Stimulated activated CD8-positive, alpha-beta memory T cell treated with anti-CD3 and anti-CD28 coated beads, Interleukin-4, amount 100 ng/mL, for 1 hour (primary cell): ENCODE measurements at places on chromosomes 12 and 14.

- DNase-seq: no peak
Observed at GRCh38 chr14:94823556-94824341, 53.8 kb upstream of the GSC start.

GRCh38 chr14:65622703-65623102 lies 210.2 kb downstream of the FUT8 start:
- no peak for DNase-seq

- DNase-seq: no peak
Observed at GRCh38 chr14:49615776-49616175, 4.7 kb downstream of the RPL36AL start.

DNA sequence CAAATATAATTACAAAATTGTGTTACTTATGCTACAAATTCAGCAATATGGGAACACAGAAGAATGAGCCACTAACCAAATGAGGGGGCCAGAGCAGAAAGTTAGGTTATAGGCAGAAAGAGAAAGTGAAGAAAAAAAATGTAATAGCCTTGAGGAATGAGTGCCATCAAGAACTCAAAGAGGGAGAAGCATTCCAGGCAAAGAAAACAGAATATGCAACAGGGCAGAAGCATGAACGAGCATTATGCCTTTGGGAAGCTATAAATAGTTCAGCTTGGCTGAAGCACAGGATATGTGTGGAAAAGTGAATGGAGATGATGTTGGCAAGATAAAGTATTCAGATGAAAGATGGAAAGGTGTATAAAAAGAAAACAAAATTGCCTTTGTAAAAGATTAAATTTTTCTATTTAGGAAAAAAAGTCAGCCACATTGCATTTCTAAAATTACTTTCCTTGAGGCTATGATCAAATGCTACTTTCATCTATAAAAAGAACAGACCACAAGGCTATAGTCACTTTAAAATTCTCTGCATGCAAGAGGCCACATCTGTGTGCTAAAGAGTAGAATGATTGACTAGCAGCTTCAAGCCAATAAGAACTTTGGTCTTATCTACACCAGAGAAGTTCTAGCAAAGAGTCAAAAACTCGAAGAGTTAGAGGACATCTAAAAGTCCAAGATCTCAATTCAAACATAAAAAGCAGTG lies 193.6 kb upstream of the GARIN6 start:
- DNase-seq: no peak

DNA sequence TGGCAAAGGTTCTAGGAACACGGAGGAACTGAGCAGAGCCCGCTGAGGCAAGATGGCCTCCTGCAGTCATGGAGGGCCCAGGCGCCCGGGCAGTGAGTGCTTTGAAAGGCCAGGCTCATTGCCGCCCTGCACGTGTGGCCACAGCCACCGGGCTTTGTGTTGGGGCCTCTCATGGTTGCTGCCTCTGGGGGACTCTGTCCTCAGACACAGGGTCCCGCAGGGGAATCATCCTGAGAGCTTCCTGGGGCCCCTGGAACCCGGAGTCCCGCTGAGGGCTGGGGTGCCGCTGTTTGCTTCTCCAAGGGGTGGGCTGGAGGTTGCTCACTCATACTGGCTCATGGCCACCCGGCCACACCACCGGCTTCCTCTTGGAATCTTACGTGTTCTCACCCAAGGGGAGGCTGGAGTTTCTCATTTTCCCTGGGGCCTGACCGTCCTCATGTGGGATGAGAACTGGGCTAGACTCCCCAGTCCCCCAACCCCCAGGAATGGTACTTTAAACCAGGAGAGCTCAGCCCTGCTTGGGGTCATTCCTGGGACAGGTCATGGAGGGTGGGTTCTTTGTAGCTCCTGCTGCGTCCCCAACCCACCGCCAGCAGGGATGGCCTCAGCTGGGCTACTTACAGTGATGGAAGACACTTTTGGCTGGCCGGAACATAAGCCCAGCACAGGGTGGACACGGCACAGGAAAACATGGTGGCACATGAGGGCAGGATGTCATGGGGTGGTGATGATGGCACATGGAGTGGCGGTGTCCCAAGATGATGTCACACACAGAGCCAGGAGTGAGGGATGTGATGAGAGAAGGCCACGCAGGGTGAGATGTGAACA lies 21.1 kb upstream of the LRTM2 start:
- no peak for DNase-seq

DNA sequence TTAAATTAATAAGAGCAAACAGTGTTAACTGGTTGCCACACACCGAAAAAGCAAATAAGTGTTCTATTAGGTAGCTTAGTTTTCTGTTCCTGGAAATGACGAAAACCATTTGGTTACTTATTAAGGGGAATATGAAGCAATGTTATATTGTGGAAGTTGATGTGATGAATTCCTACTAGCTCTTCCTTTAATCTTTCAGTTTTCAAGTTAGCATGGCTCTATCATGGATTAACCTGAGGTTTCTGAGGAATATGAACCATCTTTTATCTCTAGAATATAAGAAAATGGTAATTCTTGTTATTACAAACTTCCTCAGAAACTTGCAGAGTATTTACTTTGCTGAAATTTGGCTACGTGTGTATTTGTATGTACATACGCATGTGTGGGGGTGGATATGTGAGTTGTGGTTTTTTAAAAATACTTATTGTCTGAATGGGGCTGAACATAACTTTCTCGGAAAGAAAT lies 245.7 kb downstream of the KCNC2 start:
- DNase-seq: no peak

GRCh38 chr14:39276005-39276404 lies 42.3 kb downstream of the MIA2 start:
- no peak for DNase-seq

DNA sequence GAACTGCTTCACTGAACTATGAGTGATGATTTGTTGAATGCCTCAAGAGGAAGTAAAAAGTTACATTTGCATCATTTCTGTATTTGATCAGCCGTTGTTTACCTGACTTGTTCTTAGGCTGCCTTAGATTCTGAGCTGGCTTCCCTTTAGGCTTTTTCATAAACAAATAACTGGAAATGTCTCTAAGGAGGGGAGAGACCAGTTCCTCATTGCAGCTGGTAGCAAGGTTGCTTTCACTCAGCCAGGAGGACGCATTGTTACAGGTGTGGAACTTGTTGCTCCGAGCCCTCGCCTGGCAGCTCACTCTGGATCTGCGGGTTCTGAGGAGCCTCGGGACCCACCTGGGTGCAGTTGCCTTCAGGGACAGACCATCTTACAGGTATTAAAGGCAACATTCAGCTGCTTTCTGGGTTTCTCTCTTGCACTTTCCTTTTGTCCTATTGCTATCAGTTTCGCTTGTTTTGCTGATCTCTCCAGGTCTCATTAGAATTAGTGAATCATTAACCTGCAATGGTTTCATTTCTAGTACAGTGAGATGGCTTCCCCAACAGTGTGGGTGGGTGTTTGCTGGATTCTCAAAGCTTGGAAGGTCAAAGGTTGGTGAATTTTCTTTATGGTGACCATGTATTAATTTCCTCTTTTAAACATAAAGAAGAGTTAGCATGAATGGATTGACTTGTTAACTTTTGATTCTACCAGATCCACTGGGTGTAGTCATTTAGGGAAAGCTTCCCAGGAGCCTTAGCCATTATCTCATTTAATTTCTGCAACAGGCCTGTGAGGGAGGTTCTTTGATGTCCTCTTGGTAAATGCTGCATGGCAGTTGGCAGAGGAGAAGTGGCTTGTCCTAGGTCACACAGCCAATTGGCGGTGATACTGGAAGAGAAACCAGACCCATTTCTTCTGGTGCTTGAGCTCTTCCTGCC lies at the start of gene PLEKHG7:
Gene PLEKHG7, plus strand, starts transcription at position 236 of the 926 bp plus-strand sequence. CDS start 3,643 bp downstream, outside the sequence.
- no peak for DNase-seq

- no peak for DNase-seq
Observed at GRCh38 chr12:58433959-58434358, 486.3 kb downstream of the LRIG3 start.

DNA sequence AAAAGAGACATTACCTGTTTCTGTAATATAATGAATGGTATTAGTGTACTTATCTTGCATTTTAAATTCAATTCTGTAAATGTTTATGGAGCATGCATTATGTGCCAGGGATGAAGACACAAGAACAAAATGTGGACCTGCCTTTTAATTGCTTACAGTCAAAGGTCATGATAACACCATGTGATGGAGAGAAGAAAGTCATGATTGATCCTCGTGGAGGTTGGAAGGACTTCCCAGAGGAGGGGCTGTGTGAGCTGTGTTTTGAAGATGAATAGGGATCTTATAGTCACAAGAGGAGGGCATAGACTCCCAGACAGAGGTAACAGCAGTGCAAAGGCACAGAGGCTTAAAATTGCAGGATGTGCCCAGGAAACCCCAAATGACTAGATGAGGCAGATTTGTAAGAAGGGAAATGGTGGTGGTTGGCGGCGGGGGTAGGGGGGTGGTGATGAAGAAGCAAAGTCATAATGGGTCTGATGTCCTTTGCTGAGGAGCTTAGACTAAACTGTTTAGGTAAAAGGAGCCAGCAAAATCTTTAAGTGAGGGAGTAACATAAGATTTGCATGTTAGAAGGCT lies 151.5 kb downstream of the PRKCH start:
- DNase-seq: no peak

DNA sequence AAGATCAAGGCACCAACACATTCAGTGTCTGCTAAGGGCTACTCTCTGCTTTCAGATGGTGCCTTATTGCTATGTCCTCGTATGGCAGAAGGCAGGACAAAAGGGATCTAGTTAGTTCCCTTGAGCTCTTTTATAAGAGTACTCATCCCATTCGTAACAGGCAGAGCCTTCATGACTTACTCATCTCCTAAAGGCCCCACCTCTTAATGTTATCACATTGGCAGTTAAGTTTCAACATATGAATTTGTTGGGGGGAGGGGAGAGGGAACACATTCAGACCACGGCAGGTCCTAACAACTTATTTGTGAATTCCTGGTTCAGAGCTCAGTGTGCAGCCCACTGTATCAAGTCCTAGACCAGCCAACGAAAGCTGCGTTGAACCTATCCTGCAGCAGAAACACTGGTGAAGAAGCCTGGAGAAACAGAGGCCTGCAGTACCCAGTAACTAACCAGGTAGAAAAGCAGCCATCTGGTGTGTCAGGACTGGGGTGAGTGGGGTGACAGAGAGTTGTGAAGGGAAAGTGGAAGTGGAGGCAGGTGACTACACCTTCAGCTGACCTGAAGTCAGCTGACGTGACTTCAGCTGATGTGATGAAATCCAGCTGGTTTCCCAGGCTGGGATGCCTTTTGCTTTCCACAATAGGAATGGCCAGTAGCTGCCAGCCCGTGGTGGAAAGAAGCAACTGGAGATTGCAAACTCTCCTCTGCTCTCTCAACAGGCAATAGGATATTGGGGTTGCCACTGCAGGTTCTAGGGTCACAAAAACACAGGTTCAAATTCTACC lies 101.6 kb upstream of the PLXNC1 start:
- no peak for DNase-seq

DNA sequence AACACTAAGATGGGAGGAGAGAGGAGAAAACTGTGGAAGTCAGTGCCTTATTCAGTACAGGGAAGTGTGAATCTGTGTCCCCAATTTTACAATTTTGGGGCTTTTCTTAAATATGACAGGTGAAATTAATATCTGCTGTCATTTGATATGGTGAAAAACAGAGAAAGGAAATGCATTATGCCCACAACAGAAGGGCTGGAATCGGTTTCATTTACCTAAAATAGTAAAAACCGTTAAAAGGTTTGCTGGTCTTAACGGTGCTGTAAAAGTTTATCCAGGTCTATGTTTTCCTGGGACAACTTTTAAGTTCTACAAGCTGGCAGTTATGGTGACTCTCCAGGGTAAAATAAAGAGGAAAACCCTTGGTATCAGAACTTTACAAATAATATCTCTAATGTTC lies 310.8 kb downstream of the FUT8 start:
- no peak for DNase-seq

DNA sequence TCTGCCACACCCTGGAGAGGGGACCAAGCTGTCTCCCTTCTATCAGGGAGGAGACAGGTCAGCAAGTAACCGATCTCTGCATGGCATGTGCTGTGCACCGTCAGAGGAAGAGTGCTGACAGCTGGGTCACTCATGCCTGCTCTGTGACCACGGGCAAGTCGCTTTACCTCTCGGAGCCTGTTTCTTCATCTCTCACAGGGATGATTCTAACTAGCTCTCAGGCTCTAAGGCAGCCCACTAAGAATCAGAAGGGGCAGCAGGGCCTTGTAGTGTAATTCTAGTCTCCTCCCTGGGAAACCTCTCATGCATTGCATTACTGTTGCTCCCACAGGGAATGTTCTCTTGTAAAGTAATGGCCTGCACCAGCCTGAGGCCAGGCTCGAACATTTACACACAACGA lies 11.9 kb downstream of the CD9 start:
- no peak for DNase-seq

DNA sequence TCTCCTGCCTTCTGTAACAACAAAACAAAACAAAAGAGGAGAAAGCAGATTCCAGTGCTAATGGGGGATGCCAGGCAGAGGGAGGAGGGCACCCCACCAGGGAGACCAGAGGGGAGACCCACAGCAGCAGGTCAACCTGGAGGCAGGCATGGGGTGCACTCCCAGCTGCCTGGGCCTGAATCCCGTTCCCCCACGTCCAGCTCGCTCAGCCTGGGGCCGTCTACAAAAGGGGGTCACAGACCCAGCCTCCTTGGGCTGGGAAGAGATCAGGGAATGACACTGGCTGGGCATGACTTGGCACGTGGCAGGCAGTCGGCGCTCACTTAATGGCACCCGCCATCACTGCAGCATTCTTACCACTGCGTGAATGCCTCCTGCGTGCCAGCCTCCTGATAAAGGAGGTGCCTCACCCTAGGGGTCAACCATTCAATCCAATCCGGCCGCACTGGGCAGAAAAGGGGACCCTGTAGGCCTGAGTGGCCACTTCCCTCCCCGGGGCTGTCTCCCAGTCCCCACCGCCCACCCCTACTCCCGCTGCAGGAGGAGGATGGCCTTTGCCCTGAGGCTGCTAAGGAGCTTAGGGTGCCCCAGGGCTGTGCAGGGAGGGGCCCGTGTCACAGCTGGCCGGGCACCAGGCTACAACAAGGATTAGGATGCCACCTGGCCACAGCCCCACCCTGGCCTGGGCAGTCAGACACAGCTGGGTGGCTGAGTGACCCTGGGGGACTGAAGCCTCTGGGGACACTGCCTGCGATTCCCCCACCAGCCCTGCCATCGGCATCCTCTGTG lies 87.5 kb downstream of the NCOR2 start:
- no peak for DNase-seq

GRCh38 chr12:113184900-113185179 lies 438 bp downstream of the DDX54 start:
- DNase-seq: peak; percentile 68

- no peak for DNase-seq
Observed at GRCh38 chr12:51371295-51371953, 19.8 kb downstream of the GALNT6 start.

DNA sequence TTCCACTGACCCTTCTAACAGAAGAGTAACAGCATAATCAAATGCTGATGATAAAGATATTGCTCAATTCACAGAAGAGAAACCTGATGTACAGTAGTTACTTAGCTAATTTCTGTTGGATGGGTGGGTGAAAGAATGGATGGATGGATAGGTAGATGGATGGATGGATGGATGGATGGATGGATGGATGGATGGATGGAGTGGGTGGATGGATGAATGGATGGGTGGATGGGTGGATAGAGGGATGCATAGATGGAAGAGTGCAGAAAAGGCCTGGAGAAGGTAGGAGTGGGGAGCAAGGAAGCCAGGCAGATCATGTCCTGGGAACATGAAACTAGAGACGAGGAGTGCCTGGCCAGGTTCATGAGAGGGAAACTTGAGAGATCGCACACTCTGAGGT lies 520.9 kb downstream of the BCL11B start:
- no peak for DNase-seq
